ENCODE measurements at places on chromosomes 11 and 22. TPM values are rescaled to one million over a fixed set of nuclear protein-coding genes. Genes with fewer than 3 reads are reported as not detected.

Gene GPR83
- 0.17 TPM for total RNA-seq

Gene TMPRSS4
- total RNA-seq, result 0.40 TPM

Gene DLG2
- 2.6 TPM for total RNA-seq

Gene CSRP3
- not detected for total RNA-seq

Gene CCDC81
- 0.39 TPM for total RNA-seq

Gene NPTXR
- 5.9 TPM for total RNA-seq
